ENCODE measurements at places on chromosomes 7 and 10. TPM values are rescaled to one million over a fixed set of nuclear protein-coding genes. Genes with fewer than 3 reads are reported as not detected.

TEX47 gene
- total RNA-seq = not detected

ZNRF2 gene
- total RNA-seq = 4.4 TPM

CTNNA3 gene
- total RNA-seq = not detected

AOC1 gene
- 0.02 TPM for total RNA-seq

IFIT3 gene
- total RNA-seq = 5.4 TPM

EGFR gene
- total RNA-seq = 88.0 TPM

TFR2 gene
- 2.5 TPM for total RNA-seq

HOXA3 gene
- total RNA-seq = 4.7 TPM

RGS10 gene
- total RNA-seq = 51.5 TPM

SPDYE16 gene
- 0.10 TPM for total RNA-seq

FLNC gene
- 3.4 TPM for total RNA-seq
